ENCODE measurements at places on chromosomes 2 and 18.

GRCh38 chr2:170157025-170157684, 20.8 kb upstream of the MYO3B start:
- H3K36me3 ChIP-seq = no peaks in the 10 kb centered on the region
- no peak overlapping the region for H3K27ac ChIP-seq
- no peak for DNase-seq
- no peak overlapping the region for H3K4me3 ChIP-seq

DNA sequence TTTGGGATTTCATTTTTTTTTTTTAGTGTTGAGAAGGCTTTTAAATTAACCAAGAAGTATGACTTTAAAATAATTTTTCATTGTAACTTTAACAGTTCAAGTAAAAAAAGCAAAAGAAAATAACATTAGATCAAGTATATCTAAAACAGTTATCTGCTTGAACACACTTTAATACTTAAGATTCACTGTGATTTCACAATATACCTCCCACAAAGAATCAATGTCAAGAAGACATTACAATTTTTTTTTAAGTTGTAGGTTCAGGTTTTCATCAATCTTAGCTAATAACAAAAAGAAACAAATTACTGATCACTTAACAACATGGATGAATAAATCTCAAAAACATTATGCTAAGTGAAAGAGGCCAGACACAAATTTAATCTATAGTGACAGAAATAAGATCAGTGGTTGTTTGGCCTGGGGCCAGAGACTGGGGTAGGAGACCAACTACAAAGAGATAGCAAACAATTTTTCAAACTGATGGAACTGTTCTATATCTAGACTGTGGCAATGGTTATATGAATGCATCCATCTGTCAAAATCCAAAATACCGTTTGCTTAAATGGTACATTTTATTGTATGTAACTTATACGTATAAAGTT, 74.8 kb upstream of the FRZB start:
- H3K27ac ChIP-seq = no peak overlapping the region
- H3K4me1 ChIP-seq = no peaks in the 10 kb centered on the region
- no peaks in the 10 kb centered on the region for H3K27me3 ChIP-seq

DNA sequence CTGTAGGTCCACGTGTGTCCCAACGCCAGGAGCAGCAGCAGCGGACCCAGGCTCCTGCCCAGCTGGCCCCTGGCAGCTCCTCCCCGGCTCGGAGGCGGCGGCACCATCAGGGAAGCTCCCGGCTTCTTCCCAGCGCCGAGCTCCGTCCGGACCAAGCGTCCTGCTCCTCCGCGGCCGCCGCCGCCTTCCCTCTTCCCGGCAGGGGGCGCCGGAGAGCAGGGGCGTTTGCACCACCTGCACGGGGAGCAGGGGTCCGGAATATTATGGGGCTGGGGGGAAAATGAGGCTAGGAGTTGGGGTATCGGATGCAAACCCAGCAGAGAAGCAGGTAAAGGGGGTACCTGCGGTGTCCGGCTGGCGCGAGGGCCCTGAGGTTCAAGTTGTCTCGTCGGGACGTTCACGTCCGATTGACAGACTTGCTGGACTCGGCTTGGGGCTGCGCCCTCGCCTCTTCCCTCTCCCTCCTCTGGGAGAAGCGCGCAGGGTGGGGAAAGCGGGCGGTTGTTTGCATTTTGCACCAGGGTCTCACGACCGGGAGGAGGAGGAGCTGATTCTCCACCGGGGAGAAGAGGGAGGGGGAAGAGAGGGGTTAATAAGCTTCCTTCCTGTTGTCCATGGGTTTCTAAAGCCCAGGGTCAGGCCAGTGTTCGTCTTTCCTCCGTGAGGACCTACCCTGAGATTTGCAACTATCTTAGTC, at the start of gene CCBE1:
TSS of gene CCBE1 (minus strand) at position 188 of the 697 bp plus-strand sequence.
- H3K27ac ChIP-seq = no peak within 1 kb of the TSS
- H3K4me3 ChIP-seq = peak within 1 kb of the TSS; percentile 26
- peak; percentile 31 for DNase-seq

- no peak overlapping the region for H3K27ac ChIP-seq
- no peak for DNase-seq
- H3K4me3 ChIP-seq = no peak overlapping the region
- H3K4me1 ChIP-seq = no peaks in the 10 kb centered on the region
Measured at GRCh38 chr18:27483276-27483675, 298.2 kb upstream of the CHST9 start.

DNA sequence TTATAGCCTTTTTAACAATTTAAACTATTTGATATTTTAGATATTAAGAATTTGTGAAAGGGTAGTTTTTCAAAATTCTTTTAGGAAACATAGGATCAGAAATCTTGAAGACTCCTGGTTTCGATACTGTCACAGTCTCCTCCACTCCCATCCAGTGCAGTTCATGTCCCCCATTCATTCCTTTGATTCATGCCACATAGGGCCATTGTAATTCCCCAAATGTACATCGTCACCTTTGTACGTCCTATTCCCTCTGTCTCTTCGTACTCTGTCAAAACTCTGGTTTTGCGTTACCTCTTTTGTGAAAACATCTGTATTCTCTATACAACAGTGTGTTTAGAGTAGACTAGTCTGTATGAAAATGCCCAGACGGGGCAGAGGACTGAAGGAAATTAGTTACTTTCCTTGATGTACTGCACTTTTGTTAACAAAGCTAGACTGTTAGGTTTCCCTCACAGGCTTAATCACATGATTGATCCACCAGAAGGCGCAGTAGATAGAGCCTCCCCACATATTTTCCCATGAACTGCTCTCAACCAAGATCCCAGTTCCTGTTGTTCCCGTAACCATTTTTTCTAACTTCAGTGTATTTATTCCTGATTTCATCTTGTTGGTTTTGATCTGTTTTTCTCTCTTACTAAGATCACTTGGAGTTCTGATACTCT, 2.5 kb downstream of the MRPL35 start:
- H3K36me3 ChIP-seq = peaks cover 10% of the 10 kb centered on the region
- no peak for DNase-seq
- no peak overlapping the region for H3K27ac ChIP-seq
- no peaks in the 10 kb centered on the region for H3K27me3 ChIP-seq
- peaks cover 20% of the 10 kb centered on the region for H3K4me1 ChIP-seq

DNA sequence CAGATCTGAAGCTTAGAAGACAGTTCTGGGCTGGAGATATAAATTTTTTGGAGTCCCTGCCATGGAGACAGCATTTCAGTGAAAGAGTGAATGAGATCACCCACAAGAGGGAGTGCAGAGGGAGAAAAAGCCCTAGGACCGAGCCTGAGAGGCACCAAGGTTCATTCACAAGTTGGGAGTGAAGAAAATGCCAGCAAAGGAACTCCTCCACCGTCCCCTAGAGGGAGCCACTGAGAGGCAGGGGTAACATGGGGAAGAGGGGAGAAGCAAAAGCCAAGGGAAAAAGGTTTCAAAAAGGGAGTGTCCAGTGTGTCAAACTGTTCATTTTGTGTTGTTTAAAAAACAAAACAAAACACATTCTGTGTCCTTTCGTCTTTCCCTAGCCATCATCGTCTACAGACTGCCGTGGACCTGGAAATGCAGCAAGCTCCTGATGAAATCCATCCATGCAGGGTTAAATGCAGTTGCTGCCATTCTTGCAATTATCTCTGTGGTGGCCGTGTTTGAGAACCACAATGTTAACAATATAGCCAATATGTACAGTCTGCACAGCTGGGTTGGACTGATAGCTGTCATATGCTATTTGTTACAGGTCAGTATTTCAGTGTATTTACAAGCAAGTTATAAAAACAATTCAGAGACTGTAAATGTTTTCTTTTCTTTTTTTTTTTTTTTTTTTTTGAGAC, 19.1 kb downstream of the CYBRD1 start:
- H3K27ac ChIP-seq = no peak overlapping the region
- no peaks in the 10 kb centered on the region for H3K27me3 ChIP-seq
- H3K4me3 ChIP-seq = no peak overlapping the region
- no peaks in the 10 kb centered on the region for H3K36me3 ChIP-seq
- H3K4me1 ChIP-seq = no peaks in the 10 kb centered on the region

GRCh38 chr2:159075727-159076126, 107.3 kb downstream of the TANC1 start:
- H3K27me3 ChIP-seq = no peaks in the 10 kb centered on the region
- H3K27ac ChIP-seq = no peak overlapping the region
- no peaks in the 10 kb centered on the region for H3K36me3 ChIP-seq
- DNase-seq = no peak

DNA sequence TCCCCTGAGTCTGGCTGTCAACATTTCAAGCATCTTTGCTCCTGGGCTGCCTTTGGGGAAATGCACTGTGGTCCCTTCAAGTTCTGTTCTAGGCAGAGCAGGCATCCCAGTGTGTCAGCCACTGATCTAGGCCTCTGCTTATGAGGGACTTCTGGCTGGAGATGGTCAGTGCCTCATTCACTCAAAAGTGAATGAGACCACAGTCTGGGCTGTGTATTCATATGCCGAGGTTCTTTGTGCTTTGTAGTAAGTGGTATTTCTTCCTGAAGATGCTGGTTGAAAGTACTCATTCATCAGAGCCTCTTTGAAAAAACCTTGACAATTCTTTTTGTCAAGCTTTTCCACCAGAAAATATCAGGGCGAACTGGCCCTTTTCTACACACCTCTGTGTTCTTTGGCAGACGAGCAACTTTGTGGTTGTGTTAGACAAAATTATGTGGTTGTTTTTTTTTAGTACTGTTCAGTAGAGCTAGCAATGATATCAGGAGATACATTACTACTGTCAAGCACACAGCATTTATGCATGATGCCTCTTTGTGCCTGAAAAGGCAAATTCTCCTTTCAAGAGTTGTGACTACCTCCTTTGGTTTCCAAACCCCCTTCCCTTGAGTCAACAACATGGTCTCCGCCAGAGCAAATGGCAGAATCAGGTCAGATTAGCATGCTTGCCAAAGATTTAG, 510.9 kb upstream of the NRP2 start:
- H3K4me3 ChIP-seq = no peak overlapping the region
- no peak overlapping the region for H3K27ac ChIP-seq
- no peaks in the 10 kb centered on the region for H3K4me1 ChIP-seq
- no peaks in the 10 kb centered on the region for H3K36me3 ChIP-seq
- DNase-seq = no peak
- no peaks in the 10 kb centered on the region for H3K27me3 ChIP-seq

GRCh38 chr2:162629085-162629484, 209.5 kb downstream of the KCNH7 start:
- no peak overlapping the region for H3K4me3 ChIP-seq
- H3K36me3 ChIP-seq = no peaks in the 10 kb centered on the region
- H3K4me1 ChIP-seq = no peaks in the 10 kb centered on the region
- H3K27me3 ChIP-seq = no peaks in the 10 kb centered on the region

DNA sequence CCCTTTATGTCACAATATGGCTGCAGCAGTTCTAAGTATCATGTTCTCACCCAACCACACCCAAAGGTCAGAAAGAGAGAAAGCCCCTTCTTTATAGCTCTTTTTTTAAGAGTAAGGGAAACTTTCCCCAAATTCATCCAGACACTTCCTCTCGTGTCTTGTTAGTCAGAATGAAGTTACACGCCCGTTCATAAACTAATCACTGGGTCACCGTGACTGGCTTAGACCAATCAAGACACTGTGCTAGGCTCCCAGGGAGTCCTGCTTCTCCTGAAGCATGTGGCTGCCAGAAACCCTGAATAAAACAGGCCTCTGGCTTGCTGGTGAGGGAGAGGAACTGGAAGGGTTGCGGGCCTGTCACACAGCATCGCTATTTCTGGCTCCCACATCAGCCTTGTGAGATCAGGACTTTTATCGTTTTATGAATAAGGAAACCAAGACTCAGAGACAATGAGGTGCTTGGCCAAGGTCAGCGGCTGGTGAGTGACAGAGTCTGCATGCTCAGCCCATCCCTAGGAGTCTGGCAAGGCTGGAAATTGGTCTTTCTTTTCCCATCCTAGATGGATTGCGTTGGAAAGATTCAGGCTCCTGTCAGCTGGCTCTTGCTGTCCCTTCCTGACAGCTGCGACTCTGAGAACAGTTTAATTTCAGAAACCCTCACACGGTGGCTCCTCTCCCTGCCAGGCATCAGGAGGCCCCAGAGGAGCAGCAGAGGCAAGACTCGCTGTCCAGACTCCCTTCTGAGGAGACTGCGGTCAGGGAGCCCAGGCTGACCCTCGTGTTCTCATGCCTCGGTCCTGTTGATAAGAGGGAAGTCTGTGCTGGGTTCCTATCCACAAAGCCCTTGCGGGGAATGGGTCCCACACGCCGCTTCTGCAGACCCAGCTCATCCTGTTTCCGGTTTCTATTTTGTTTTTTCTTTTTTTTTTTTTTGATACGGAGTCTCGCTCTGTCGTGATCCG, 104.5 kb upstream of the TAF1B start:
- no peak overlapping the region for H3K4me3 ChIP-seq
- no peaks in the 10 kb centered on the region for H3K36me3 ChIP-seq
- DNase-seq = no peak
- peak overlapping the region; percentile 10 for H3K27ac ChIP-seq

DNA sequence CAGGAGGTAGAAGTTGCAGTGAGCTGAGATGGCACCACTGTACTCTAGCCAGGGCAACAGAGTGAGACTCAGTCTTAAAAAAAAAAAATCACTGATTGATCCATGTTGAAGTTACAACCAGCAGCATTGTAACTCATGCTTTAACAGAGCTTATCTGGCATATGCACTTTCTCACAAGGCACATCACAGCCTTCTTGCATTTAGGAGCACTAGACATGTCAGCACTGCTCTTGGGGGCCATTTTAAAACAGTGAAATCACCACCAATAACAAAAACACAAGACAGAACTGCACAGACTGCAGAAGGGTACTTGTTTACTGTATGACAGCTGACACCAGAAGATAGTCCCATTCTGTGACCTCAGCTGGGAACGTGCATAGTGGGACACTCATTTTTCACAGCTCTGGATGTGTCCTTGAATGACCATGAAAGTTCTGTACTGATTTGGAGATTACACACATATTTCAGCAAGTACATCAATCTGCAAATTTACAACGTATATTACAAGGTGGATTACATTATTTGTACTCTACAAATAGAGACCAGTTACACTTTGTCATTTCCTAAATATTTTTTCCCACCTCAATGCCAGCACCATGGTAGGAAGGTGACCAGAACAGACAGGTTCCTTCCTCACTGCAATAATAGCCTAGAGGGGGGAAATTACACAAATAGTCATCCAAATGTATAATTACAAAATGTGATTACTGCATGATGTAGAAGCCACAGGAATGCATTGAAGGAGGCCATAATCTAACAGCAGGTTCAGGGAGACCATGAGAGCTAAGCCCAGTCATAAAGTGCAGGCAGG, 35.1 kb downstream of the CCBE1 start:
- no peak for DNase-seq
- H3K27ac ChIP-seq = no peak overlapping the region
- no peaks in the 10 kb centered on the region for H3K36me3 ChIP-seq
- no peak overlapping the region for H3K4me3 ChIP-seq
- H3K4me1 ChIP-seq = no peaks in the 10 kb centered on the region
- no peaks in the 10 kb centered on the region for H3K27me3 ChIP-seq

GRCh38 chr2:80856227-80856626, 551.7 kb upstream of the LRRTM1 start:
- H3K4me1 ChIP-seq = no peaks in the 10 kb centered on the region
- no peak overlapping the region for H3K4me3 ChIP-seq
- no peak overlapping the region for H3K27ac ChIP-seq
- no peak for DNase-seq
- H3K36me3 ChIP-seq = no peaks in the 10 kb centered on the region

DNA sequence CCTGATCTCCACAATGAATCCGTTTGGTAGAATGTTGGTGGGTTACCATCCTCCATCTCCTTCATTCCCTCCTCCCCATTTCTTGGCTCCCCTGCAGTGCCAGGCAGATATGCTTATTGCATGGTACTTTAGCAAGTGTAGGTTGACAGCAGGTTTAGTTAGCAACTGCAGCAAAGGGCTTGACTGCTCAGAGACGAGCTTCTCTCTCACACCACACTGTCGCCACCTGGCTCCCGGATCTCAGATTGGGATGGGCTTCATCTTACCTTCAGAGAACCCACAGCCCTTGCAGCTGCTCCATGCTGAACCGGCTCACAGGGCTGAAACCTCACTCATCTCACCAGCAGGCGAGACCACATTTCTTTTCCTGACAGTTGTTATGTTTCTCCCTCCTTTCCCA, 88.8 kb downstream of the VWA3B start:
- no peaks in the 10 kb centered on the region for H3K27me3 ChIP-seq
- H3K4me1 ChIP-seq = no peaks in the 10 kb centered on the region
- H3K27ac ChIP-seq = no peak overlapping the region
- H3K4me3 ChIP-seq = no peak overlapping the region

Data from pancreas (tissue), 10 donors.